ENCODE measurements at places on chromosomes 5 and 9.

- no peak for DNase-seq
These were observed 87.3 kb downstream of the CCDC171 start for GRCh38 chr9:15640121-15640520.

GRCh38 chr9:2567922-2568321 is 53.7 kb upstream of the VLDLR start:
- DNase-seq = no peak

- DNase-seq = no peak
These were observed 15.0 kb upstream of the VAV2 start for GRCh38 chr9:134007150-134007549.

DNA sequence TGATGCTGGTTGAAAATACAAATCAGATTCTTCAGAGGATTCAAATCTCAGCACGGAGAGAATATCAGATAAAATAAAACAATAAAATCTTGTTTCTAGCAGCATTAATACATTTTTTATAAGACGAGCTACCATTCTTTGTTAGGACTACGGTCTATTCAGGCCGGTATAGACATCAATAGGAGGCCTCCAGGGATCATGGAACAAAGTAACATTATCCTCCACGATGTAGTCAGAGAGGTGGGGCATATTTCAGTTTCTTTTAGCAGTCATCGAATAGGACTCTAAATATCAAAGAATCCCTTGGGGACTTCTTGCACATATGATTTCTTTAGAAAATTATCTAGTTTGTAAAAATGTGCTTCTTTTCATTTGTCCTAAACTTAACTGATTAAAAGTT is 225.9 kb upstream of the HAPLN1 start:
- DNase-seq = no peak

- DNase-seq = no peak
These were observed 38.7 kb downstream of the SCAMP1 start for GRCh38 chr5:78399116-78399515.

GRCh38 chr9:131620764-131621520 is 75.6 kb downstream of the PRRT1B start:
- DNase-seq = no peak

GRCh38 chr9:124665391-124666058 is 105.6 kb downstream of the NR6A1 start:
- DNase-seq = no peak

DNA sequence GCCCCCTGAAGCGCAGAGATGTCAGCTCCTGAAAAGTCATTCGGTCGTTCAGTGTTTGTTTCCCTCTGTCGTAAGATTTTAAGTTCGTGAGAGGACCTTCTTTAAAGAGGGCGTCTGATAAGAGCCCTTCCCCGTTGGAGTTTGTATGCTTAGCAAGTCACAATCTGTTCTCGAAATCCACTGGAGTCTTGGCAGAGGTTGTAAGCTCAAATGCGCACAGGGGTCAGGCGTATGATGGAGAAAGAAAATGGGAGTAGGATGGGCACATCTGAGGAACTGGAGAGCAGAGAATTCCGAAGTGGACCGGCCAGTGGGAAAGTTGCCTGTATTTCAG is 710 bp downstream of the HSD17B4 start:
- no peak for DNase-seq

DNA sequence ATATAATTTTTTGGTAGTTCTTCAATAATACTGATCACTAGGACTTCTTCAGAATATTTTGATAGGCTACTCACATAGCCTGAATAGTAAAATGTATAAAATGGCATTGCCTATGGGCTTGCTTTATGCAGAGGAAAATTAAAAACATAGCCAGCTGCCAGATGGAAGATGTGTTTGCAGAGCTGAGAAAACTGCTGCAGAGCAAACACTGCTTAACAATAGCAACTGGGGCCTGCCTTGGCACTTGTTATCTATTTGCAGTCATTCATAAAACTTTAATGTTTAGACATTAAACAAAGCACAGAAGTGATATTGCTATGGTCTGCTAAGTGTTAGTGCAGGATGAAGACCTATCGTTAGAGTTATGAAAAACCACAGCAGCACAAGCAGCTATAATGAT is 151.5 kb upstream of the SMC2 start:
- no peak for DNase-seq

- DNase-seq = no peak
These were observed 3.7 kb downstream of the RECK start for GRCh38 chr9:36040271-36040925.

DNA sequence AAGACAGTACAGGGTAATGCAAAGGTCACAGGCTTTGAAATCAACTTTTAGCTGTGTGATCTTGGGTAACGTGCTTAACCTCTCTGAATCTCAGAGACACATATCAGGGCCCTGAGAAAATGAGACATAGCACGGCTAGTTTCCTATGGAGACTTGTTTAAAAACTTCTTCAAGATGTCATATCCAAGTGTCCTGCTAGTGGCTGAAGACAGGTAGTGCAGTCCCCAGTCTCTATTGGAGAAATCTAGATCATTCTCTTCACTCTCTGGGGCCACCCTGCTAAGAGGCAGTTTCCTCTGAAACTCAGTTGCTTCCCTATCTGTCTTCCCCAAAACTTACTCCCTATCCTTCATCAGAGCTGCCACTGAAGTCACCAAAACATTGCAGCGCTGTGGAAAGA is 30.3 kb upstream of the GRXCR2 start:
- DNase-seq = no peak

DNA sequence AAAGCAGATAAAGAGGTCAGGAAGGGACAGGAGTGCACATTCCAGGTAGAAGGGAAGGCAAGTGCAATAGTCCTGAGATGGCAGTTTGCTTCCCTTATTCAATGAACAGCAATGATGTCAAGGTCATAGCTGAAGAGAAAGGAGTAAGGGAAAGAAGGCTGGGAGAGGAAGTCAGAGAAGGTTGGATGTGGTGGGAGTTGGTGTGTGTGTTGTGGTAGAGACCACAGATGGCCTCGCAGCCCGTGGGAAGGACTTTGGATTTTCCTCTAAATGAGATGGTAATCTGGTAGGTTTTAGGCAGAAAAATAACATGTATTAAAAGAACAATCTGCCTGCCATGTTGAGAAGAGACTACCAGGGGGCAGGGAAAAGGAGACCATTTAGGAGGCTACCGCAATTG is 25.1 kb upstream of the LPAR1 start:
- DNase-seq = no peak

- DNase-seq = no peak
These were observed 523 bp downstream of the EPB41L4B start for GRCh38 chr9:109320331-109320741.

DNA sequence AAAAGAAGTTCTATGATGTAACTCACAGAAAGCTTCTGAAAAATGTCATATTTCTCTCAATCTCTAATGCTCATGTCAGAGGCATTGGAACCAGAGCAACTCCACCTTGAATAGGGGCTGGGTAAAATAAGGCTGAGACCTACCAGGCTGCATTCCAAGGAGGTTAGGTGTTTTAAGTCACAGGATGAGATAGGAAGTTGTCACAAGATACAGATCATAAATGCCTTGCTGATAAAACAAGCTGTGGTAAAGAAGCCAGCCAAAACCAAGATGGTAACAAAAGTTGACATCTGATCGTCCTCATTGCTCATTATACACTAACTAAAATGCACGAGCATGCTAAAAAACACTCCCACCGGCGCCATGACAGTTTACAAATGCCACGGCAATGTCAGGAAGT is 411.1 kb upstream of the GRIA1 start:
- no peak for DNase-seq

- DNase-seq = no peak
These were observed 34.2 kb downstream of the ADRB2 start for GRCh38 chr5:148860599-148860998.

DNA sequence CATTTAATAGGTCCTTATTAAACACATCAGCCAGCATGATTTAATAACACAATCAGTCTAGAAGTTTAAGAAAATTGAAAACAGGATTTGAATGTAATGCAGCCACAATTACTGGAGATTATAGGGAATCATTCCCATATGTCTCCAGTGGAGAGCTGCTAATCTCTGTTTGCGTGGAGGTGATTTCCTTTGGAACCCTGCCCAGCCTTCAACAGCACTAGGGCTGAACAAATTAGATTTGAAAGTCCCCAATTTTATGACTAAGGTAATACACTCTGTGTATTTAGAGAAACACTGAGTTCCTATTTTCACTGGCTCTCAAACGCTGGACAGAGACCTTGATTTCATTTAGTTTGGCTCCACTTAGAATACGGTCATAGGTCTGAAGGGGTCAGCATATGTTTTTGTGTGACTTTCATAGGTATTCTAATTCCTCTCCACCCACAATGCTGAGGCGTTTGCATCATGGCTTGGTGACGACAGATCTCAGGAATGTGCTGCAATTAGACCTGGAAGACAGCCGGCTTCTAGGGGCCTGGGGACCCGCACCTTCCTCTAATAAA is 508.3 kb downstream of the EBF1 start:
- no peak for DNase-seq

GRCh38 chr5:87099291-87099839 is 168.3 kb upstream of the RASA1 start:
- DNase-seq = no peak

- no peak for DNase-seq
These were observed 1425.8 kb upstream of the C9orf72 start for GRCh38 chr9:28999057-28999456.

GRCh38 chr5:93150311-93151012 is 430.6 kb downstream of the NR2F1-AS1 start:
- DNase-seq = no peak

- no peak for DNase-seq
These were observed 29.7 kb downstream of the CNTFR start for GRCh38 chr9:34559624-34560455.

GRCh38 chr5:58133631-58134296 is 326.1 kb downstream of the PLK2 start:
- DNase-seq = no peak

GRCh38 chr9:112777914-112778313 is 27.4 kb downstream of the SNX30 start:
- DNase-seq = no peak

GRCh38 chr9:3576328-3576727 is 50.5 kb upstream of the RFX3 start:
- DNase-seq = no peak

GRCh38 chr5:150058480-150059126 is 27.8 kb downstream of the CSF1R start:
- no peak for DNase-seq

DNA sequence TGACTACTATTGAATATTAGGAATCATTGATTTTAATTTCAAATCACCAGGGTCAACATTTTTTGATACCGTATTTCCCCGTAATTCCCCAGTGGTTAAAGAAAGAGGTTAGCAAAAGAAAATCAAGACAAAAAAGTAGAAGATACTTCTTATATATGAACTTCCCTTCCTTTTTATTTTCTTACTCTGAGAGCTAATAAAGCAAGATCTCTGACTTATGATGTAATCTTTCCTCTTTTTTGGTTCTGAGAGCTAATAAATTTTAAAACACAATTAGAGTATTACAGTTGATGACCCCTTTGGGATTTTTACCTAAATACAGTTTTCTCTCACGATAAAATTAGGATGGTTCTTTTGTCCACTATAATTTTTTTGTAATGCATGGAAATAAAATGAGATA is 9.2 kb upstream of the FYB1 start:
- DNase-seq = no peak

- DNase-seq = peak; percentile 73
These were observed at the start of gene PFDN1 for GRCh38 chr5:140302786-140303639. TSS of gene PFDN1 (minus strand) at chr5:140303101. CDS start at chr5:140303073, 28 bp downstream.

GRCh38 chr9:116471093-116471906 is 215.8 kb upstream of the TRIM32 start:
- no peak for DNase-seq

- DNase-seq = no peak
These were observed 42.1 kb upstream of the SMIM23 start for GRCh38 chr5:171743436-171744076.

- DNase-seq = no peak
These were observed 27.3 kb upstream of the IL17B start for GRCh38 chr5:149406203-149406978.

- no peak for DNase-seq
These were observed 55.7 kb upstream of the CARTPT start for GRCh38 chr5:71663191-71663969.

GRCh38 chr5:95382801-95383200 is 8.4 kb upstream of the FAM81B start:
- DNase-seq = no peak
